HS-5 (cell line): ENCODE measurements at places on chromosomes 11 and 22.
A peak's percentile ranks its signal among the peaks of the same experiment; 100 is the strongest.

DNA sequence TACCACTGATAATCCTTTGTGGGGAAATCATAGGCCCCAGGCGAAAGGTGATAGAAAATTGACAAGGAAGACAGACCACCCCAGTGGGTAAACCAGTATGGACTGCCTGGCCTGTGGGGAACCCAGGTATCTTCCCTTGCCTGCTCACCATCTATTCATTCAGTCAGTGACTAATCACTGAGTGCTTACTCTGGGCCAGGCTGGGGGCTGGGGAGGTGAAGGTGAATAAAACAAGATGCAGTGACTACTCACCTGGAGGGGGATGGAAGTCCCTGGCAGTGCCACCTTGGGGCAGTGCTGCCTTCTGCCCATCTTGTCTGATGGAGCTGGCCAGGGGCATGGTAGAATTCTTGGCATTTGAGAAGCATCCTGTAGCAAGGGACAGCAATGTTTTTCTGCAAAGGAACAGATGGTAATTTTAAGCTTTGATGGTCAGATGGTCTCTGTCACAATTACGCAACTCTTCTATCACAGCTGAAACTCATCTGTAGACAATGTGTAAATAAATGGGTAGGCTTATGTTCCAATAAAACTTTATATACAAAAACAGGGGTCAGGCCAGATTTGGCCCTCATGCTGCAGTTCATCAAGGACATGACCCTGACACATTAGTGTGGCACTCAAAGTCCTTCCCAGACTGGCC, 4.6 kb downstream of the ISX start:
- no peak for DNase-seq

DNA sequence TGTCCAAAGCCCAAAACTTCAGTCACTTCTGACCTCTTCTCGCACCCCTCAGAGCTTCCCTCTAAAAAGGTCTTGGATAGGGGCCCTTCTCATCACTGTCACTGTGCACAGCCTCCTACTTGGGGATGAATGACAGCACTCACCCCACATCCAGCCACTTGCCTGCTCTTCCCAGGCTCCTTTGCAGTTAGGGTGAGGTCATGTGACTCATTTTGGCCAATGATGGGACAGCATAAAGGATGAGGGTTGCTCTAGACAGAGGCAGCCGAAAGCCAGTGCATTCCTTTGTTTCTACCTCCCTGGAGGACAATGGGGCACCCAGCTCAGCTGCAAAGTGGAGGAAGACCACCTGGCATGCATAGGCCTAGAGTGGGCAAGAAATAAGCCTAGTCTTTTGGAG, 1413.3 kb downstream of the TBC1D22A start:
- no peak for DNase-seq

DNA sequence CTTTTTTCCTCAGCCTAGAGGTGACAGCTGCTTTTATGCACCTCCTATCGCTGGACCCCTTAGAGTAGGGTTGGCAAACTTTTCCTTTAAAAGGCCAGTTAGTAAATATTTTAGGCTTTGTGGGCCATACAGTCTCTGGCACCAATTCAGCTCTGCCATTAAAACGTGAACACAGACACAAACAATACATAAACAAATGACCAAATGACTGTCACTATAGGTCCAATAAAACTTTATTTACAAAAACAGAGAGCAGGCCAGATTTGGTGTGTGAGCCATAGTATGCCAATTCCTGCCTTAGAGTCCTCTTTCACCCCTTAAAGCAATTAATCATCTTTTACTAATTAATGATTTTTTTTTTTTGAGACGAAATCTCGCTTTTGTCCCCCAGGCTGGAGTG, 61.1 kb upstream of the RPS13 start:
- DNase-seq, result no peak

DNA sequence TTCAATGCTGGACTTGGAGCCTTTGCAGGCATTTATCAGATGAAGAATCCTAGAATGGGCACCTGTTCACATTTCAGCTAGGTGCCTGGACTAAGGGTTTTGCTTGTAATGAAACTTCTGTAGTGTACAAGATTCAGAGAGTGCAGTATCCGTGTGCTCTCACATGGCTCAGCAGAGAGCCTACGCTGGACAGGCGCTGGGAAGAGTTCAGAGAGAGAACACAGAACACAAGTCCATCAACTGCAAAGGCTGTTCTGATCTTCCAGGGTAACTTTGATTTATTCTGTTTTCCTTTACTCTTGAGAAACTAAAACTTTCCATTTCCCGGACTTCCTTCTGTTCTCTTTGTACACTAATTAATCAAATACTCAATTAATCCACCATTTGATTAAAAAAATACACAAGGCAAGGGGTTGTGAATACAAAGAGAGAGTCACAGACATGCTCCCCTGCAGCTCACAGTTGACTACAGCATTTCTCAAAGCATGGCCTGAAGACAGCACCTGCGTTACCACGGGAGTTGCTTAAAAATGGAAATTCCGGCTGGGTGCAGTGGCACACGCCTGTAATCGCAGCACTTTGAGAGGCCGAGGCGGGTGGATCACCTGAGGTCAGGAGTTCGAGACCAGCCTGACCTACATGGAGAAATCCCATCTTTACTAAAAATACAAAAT, 393.7 kb downstream of the LARGE1 start:
- no peak for DNase-seq

DNA sequence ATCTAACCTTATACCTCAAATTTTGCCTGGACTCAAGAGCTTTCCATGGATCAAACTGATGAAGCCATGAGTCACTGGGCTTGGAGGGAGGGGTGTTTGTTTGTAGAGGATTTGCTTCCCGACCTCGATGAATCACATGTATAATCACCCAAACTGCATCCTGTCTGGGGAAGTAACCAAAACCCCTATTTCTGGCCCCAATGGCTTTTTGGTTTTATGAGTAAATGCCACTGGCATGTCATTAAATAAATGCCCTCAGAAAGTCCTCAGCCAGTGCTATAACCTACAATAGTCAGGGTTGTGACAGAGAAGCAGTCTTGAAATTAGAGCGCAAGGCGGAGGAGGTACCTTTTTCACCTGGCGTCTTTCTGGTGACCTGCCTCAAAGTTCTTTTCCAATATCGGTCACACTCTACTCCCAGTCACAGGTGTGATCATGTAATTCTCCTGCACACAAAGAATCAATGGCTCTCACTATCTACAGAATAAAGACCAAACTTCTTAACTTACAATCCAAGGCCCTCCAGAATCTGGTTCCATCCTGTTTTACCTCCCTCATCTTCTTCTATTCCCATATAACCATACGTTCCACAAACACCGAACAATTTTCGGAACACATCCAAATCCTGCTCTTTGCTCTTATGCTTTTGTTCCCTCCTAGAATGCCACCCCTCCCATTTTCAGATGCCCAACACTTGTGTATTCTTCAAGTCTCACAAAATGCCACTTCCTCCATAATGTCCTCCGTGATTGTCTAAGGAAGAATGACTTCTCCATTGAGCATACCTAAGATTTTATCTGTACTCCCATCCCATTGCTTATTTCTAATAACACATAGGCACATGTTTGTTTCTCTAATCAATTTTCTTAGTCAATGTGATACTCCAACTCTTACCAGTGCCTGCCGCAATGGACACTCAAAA, 81.3 kb upstream of the BLID start:
- DNase-seq, result peak; percentile 99

DNA sequence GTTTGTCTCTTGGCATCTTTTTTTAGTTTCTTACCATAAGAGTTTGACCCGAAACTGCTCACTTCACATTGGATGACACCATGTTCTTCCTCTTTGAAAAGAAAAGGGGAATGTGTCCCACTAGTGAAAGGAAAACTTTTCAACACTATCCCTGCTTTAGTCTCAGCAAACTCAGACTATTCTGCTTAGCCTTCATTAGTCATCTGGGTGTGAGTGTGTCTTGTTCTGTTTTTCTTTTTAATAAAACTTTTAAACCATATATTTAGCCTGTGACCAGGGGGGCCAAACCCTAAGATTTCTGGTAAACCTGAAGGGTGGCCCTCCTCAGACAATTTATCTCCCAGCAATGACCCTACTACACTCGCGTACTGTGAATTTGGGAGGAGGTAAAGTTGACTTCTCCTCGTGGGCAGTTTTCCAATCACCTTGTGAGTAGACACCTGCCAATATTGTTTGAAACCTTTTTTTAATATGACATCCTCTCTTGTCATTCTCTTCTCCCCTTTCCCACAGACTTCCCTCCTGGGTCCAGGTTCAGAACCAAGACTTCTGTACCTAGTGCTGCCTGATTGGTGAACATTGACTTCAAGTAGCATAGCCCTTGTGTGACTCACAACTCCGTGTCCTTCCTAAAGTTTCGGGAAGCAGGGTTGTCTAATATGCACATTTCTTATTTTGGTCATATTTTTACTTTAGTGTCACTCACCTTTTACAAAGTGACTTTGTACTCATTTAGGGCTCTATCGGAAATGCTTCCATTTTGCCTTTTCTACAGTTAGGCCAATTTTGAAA, 39.9 kb downstream of the DBX1 start:
- no peak for DNase-seq

- DNase-seq, result no peak
These were observed 1112.2 kb downstream of the BRD1 start for GRCh38 chr22:48715511-48715910.

GRCh38 chr11:108703916-108704315, 39.0 kb downstream of the DDX10 start:
- DNase-seq, result no peak

DNA sequence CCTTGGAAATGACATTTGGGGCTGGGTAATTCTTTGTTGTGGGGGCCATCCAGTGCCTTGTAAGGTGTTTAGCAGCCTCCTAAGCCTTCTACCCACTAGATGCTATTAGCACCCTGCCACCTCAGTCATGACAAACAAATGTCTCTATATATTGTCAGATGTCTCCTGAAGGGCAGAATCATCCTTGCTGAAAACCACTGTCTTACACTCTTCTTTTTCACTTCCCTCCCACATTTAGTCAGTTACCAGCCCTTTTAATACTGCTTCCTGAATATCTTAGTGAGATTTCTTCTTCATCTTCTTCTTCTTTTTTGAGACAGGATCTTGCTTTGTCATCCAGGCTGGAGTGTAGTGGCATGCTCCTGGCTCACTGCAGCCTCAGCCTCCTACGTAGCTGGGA, 33.1 kb downstream of the TNRC6B start:
- no peak for DNase-seq

DNA sequence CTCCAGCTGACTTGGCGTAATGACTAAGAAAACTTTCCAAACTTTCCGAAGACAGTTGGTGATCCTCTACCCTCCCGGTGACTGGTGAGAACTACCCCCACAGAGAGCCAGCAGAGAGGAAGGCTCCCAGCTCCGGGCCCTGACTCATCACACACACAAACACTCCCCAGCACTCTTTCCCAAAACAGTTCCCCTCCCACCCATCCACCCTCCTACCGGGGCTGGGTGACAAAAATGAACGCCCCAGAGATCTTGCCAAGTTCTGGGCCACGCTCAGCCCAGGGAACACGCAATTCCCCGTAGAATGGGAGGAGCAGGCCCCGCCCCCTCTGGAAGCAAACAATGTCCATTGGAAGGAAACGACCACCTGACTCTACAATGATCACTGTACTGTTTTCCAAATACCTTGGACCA, 21.3 kb upstream of the JAM3 start:
- DNase-seq, result peak; percentile 51

DNA sequence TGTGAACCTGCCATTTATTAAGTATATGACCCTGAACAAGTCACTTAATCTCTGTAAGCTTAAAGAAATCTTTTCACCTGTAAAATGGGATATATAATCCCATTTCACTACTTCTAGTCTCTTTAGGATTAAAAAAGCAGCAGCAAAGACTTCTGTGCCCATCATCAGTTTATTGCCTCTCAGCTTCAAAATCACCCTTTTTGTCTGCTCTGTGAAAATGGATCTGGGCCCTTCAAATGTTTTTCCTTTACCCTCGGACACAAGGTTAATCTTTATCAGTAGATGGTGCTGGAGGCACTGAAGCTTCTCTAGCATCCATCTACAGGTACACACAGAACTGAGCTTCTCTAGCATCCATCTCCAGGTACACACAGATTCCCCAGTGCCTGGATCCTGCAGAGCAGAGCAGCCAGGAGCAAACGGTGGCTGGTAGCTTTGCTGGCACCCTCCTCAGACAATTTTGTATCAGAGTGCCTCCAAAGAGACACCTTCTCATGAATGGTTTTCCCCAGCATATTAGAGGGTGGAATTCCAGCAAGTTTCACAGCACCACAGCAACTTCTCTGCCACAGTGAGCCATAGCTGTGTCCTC, 56.8 kb downstream of the CADM1 start:
- DNase-seq, result no peak

DNA sequence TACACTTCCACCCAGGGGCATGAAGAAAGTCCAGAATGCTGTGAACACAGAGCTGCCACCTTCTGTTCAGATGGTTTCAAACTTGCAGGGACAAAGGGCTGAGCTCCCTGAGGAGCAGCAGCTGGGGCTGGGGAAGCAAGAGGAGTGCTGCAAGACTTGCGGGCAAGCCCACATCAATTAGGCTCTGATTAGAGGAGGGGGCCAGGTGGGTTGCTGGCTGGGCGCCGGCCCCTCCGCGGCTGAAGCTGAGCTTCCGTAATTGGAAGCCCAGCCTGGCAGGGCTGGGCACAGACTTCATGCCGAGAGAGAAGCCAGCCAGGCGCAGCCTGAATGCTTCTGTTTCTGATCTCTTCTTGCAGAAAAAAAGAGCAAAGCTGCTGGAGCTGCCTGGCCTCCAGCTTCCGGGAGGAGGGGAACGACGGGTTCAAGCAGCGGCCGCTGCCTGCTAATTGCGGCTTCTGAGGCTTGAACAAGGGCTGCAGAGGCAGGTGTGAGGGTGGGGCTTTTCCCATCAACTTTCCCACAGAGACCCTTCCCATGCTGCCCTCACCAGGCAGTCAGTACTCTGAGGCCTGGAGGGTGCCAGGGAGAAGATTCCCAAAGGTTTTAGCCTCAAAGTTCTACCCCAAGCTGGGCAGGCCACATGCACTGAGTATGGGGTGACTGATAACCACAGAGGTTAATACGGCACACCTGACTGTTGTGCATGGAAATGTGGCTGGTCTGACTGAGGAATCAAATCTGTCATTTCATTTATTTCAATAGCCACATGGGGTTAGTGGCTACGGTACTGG, 91.1 kb upstream of the LMO1 start:
- no peak for DNase-seq

DNA sequence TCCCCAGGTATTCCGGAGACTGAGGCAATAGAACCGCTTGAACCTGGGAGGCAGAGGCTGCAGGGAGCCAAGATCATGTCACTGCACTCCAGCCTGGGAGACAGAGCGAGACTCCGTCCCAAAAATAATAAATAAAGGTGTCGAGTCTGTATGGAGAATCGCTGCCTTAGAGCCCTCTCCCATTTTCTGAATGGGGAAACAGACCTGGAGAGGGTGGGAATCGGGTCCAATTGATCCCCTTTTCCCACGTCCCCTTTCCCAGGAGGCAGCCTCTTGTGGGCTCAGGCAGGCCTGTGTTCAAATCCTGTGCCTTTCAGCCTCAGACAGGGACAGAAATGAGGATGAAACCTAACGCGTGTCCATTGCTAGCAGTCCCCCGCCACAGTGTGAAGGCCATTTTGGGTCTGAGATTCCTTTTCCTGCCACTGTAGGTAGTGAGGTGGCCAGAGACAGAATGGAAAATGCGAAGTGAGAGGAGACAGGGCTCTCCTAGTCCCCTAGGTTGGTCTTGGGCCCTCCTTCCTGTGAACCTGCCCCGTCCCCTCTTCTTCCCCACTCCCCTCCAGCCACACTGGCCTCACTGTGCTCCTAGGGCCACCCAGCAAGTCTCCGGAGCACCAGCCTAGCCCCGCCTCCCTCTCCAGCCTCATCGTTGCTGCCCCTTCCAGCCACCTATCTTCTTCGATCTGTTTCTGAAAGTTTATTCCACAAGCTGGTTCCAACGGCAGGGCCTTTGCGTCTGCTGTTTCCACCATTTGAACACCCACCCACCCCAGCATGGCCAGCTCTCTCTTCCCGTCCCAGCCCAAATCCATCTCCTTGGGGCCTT, 2.7 kb upstream of the POLDIP3 start:
- no peak for DNase-seq
